Neural crest cell (in vitro differentiated cells): ENCODE measurements at places on chromosomes 4 and X. TPM values are rescaled to one million over a fixed set of nuclear protein-coding genes. Genes with fewer than 3 reads are reported as not detected.

GPR34 gene
- not detected in 2 replicates for total RNA-seq

TBC1D14 gene
- 56.3 and 58.0 TPM in 2 replicates for total RNA-seq

PPP1R3F gene
- total RNA-seq: 11.5 and 13.1 TPM in 2 replicates

ARX gene
- total RNA-seq: 0.16 and 0.20 TPM in 2 replicates

GCNA gene
- total RNA-seq: 2.0 and 2.3 TPM in 2 replicates

P2RY10 gene
- not detected in 2 replicates for total RNA-seq

ARR3 gene
- total RNA-seq: not detected in 2 replicates

PABPC1L2B gene
- total RNA-seq: 0.14 TPM in 1 of 2 replicates, not detected in the other

TKTL2 gene
- not detected in 2 replicates for total RNA-seq

BTK gene
- 0.64 TPM in 1 of 2 replicates, not detected in the other for total RNA-seq

GLRB gene
- total RNA-seq: 8.2 and 8.4 TPM in 2 replicates

DOCK11 gene
- total RNA-seq: 13.2 and 14.6 TPM in 2 replicates

LIMCH1 gene
- total RNA-seq: 15.1 and 17.3 TPM in 2 replicates

TEC gene
- 0.21 and 0.25 TPM in 2 replicates for total RNA-seq

PCDH19 gene
- 30.2 and 33.3 TPM in 2 replicates for total RNA-seq

ETDC gene
- not detected in 2 replicates for total RNA-seq

SPOCK3 gene
- 0.45 and 0.56 TPM in 2 replicates for total RNA-seq

RASSF6 gene
- not detected in 2 replicates for total RNA-seq

FMR1NB gene
- not detected in 2 replicates for total RNA-seq

YIPF7 gene
- total RNA-seq: 0.47 and 0.80 TPM in 2 replicates
